Bronchus fibroblast of lung (primary cell): ENCODE measurements at places on chromosomes 2 and 18. TPM values are rescaled to one million over a fixed set of nuclear protein-coding genes. Genes with fewer than 3 reads are reported as not detected.

Gene HSPE1
- 166 and 186 TPM in 2 replicates for total RNA-seq

Gene ABCA12
- total RNA-seq: under 0.01 TPM in 1 of 2 replicates, not detected in the other

Gene DBI
- 368 and 402 TPM in 2 replicates for total RNA-seq

Gene CNOT9
- 66.4 and 68.4 TPM in 2 replicates for total RNA-seq

Gene HOXD8
- not detected in 2 replicates for total RNA-seq

Gene DSC2
- under 0.01 TPM in 1 of 2 replicates, not detected in the other for total RNA-seq

Gene CREG2
- under 0.01 and 0.34 TPM in 2 replicates for total RNA-seq

Gene NGEF
- 1.9 and 2.2 TPM in 2 replicates for total RNA-seq

Gene CCDC85A
- 0.15 and 0.34 TPM in 2 replicates for total RNA-seq

Gene KLHL30
- 0.15 TPM in 1 of 2 replicates, not detected in the other for total RNA-seq

Gene REG1B
- not detected in 2 replicates for total RNA-seq

Gene GAREM2
- 0.34 and 0.45 TPM in 2 replicates for total RNA-seq

Gene ERBB4
- total RNA-seq: not detected in 2 replicates

Gene RUFY4
- total RNA-seq: not detected in 2 replicates

Gene SIX3
- not detected in 2 replicates for total RNA-seq

Gene EVA1A
- 28.4 and 28.7 TPM in 2 replicates for total RNA-seq

Gene TRMT61B
- 7.6 and 11.1 TPM in 2 replicates for total RNA-seq

Gene LCT
- not detected in 2 replicates for total RNA-seq

Gene RGPD3
- under 0.01 TPM in 1 of 2 replicates, not detected in the other for total RNA-seq
